ENCODE measurements at places on chromosomes 4 and X. TPM values are rescaled to one million over a fixed set of nuclear protein-coding genes. Genes with fewer than 3 reads are reported as not detected.

PRRG3 gene
- polyA plus RNA-seq = 36.8 TPM

STAP1 gene
- polyA plus RNA-seq = not detected

COL4A6 gene
- 1.1 TPM for polyA plus RNA-seq

RRH gene
- 0.29 TPM for polyA plus RNA-seq
